ENCODE measurements at places on chromosomes 12 and 14.

- DNase-seq: peak; percentile 5
These were observed 26.8 kb downstream of the KLRK1 start for GRCh38 chr12:10362828-10363657.

DNA sequence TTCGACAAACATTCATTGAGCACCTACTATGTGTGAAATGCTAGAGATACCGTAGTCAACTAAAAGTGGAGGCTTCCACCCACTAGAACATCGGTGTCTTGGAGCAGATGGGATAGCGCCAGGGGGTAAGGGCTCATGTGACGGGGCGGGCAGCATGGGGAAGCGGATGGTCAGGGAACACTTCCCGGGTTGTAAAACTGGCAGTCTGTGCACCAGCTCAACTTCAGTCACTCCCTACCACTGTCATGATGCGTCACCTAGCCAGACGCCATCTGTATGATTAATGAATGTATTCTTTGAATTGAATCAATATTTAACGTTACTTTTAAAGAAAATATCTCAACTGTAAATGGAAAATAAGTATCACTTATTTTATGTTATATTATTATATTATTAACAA is 93.5 kb downstream of the PIWIL1 start:
- no peak for DNase-seq

DNA sequence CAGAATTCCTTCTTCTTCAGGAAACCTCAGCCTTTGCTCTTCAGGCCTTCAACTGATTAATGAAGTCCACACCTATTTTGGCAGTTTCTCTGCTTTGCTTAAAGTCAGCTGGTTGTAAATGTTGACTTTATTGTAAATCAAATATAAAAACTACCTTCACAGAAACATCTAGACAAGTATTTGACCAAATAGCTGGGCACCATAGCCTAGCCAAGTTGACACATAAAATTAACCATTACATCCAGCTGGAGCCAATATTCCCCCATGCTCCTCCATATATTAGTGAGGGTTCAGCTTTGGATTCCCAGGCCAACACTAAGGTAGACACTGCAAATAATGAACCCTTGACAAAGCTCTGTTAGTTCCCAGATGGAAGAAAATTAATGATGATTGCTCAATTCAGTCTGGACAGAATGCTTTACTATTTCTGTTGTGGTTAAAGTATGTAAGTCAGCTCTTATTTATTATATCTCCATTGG is 125.5 kb downstream of the ZFP36L1 start:
- DNase-seq: no peak

GRCh38 chr12:101707131-101707782 is 9.8 kb downstream of the CHPT1 start:
- DNase-seq: no peak

GRCh38 chr12:12070674-12071656 is at the start of gene BCL2L14:
Gene BCL2L14, plus strand, starts transcription at chr12:12070939. Its CDS starts 8,367 bp downstream, at chr12:12079306.
- DNase-seq: no peak

All from tongue (tissue), 3 donors.